Ascending aorta (tissue), 2 donors: ENCODE measurements at places on chromosomes 3 and 15.
A peak's percentile ranks its signal among the peaks of the same experiment; 100 is the strongest.

- no peak for DNase-seq
Observed at GRCh38 chr3:194967151-194968117, 281.8 kb downstream of the FAM43A start.

DNA sequence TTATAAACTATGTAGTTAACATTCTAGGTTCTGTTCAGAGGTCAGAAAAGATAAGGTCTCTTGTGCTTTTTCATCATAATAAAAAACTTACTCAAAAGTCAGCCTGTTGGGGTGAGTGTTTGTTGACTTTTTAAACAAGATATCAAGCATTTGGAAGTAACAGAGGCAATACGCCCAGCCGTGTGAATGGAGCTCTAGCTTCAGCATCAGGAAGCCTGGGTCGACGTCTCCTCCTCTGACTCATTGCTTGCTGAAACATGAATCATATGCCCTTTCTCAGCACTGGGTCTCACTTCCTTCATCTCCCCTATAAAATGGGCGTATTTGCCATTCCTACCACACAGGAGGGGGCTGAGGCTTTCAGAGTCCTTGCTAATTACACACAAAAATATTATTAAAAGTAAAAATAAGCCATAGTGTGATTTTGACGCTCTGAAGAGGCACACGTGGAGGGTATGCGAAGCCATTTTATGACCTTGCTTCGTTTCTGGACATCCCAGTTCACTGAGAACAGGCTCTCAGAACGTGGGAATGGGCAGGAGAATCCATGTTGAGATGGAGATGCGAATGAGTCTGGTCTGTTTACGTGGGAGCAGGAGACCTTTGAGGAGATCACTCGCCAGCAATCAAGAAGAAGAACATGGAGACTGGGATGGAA lies 220.8 kb upstream of the TPRG1 start:
- peak; percentile 82 for DNase-seq

GRCh38 chr15:44554934-44555723 lies 18.2 kb downstream of the EIF3J start:
- no peak for DNase-seq

DNA sequence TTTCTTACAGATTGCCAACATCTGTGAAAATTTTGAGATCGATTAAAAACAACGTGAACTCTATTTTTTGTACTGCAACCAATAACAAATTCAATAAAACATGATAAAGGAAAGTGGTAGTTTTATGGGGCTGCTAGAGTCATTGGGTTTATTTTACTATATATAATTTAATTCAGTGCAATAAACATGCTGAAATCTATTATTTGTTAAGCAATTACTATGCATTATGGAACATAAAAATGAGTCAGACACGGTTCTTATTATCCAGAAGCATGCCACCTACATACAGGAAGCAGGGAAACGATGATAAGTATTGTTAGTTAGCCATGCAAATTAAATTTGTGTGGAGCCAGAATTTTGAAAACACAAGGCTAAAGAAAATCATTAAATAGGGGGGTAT lies 27.2 kb downstream of the NPHP3 start:
- no peak for DNase-seq

DNA sequence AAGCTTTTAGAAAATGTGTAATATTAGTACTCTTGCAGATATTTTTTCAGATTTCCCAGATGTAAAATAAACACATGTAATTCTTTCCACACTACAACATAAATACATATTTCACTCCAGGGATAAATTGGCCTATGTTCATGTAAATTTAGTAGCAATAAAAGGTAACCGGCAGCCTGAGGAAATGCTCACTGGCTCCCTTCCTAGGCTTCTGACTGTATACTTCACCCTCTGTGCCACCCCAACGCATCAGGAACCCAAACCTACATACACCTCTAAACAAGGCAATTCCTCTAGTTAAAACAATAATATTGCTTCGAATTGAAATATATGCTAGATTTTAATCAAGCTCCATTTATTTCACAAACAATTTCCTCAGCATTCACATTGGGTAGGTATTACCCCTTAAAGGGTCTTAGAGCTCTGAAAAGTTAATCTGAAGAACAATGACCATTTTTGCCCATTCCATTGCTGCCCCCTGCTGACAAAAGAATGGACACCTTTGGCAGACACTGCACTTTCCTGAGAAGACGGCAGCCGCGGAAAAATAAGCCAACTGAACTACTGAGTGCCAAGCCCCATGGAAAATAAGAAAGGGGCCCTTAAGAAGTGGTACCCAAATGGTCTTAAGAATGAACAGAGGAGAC lies 212.5 kb downstream of the OSBPL10 start:
- DNase-seq: peak; percentile 69

- no peak for DNase-seq
Observed at GRCh38 chr3:140073278-140074045, 138.5 kb downstream of the CLSTN2 start.

DNA sequence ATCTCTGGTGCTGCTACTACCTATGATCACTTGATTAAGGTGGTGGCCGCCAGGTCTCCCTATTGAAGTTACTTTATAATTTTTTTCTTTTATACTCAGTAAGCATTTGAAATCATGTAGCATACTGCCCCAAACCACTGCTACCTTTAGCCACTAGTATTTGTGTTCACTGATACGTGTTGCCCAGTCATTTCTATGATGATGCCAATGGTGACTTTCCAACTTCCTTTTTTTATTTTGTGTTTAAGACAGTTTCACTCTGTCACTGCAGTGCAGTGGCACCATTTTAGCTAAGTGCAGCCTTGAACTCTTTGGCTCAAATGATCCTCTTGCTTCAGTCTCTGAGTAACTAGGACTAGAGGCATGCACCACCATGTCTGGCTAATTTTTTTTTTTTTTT lies 598.2 kb downstream of the NAALADL2 start:
- no peak for DNase-seq

GRCh38 chr3:124202754-124203153 lies 210.8 kb upstream of the ROPN1 start:
- DNase-seq: no peak

DNA sequence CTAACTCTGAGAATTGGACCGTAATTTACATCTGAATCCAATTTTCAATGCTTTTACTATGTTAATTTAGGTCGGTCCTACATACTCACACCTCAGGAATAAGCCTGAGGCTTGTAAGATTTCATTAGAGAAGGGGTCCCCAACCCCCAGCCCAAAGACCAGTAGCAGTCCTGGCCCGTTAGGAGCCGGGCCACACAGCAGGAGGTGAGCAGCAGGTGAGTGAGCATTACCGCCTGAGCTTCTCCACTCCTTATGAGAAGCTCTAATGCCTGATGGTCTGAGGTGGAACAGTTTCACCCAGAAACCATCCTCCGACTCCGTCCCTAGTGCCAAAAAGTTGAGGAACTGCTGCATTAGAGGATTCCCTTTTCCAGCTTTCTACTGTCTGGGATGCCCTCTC lies 757.3 kb downstream of the SI start:
- DNase-seq: no peak

DNA sequence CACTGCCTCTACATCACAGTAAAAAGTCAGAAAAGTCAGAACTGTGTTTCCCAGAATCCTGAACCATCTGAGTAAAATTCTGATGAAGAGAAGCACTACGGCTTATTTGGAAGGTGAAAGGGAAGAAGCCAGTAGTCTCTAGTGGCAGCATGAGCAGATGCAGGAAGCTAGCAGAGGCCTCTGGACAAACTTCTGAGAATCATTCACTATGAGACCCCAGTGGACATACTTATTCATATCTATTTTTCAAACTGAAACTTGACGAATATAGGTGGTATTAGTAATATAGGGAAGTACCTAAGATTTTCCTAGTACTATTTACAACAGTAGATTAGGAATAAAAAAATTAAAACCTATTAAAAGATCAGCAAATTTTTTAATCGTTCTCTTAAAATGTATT lies 272.8 kb upstream of the TTC14 start:
- DNase-seq: no peak

- DNase-seq: no peak
Observed at GRCh38 chr3:27661797-27662196, 60.3 kb downstream of the EOMES start.

GRCh38 chr3:182244222-182244971 lies 532.7 kb downstream of the SOX2 start:
- DNase-seq: no peak

DNA sequence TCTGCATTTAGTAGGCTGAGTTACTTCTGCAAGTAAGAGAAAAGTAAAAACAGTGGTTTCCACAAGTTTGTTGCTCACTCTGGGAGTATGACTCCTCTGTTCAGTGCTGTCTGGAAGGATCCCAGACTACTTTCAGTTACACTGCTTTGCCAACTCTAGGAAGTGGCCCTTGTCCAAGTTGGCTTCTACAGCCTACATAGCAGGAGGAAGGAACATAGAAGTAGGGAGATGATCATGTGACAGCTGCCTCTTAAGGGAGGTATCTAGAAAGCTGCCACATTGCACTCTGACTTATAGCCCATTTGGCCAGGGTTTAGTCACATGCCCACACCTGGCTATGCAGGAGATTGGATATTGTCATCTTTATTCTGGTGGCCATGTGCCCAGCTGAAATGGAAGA lies 298.1 kb downstream of the NSUN3 start:
- DNase-seq: no peak

GRCh38 chr3:73405853-73406252 lies 218.9 kb downstream of the PDZRN3 start:
- no peak for DNase-seq

- DNase-seq: no peak
Observed at GRCh38 chr3:29581311-29581710, 300.4 kb downstream of the RBMS3 start.

- DNase-seq: no peak
Observed at GRCh38 chr3:58629629-58630028, 36.9 kb downstream of the FAM3D start.

GRCh38 chr3:24929521-24929920 lies 434.9 kb upstream of the THRB start:
- no peak for DNase-seq

GRCh38 chr3:133930341-133930933 lies 34.8 kb upstream of the RAB6B start:
- no peak for DNase-seq

GRCh38 chr3:11045536-11045935 lies 53.0 kb downstream of the SLC6A1 start:
- no peak for DNase-seq

GRCh38 chr15:30859091-30859874 lies 44.4 kb upstream of the FAN1 start:
- DNase-seq: no peak

DNA sequence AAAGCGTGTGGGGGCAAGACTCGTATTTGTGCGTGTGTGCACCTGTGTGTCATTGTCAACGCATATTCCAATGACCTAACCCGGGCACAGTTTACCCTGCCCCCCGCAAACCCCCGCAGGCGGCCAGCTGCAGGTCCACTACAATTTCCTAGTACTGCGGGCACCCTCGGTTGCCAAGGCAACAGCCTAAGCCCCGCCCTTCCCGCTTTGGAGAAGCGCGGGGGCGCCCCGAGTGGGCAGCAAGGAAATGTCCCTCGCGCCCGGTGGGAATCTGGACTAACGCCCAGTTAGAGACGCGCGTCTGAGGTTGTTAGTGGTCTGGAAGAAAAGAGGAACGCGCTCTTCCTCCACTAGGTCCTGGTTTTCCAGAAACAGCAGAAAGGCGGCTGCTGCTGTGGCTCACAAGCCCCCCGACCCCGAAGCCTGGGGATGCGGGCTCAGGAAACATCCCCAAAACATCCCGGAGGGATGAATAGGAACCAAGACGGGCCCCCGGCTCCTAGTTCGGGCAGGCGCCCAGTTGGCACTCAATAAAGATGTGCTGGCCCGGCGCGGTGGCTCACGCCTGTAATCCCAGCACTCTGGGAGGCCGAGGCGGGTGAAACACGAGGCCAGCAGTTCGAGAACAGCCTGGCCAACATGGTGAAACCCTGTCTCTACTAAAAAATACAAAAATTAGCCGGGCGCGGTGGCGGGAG lies 1.1 kb downstream of the ABHD14A start:
- no peak for DNase-seq

- no peak for DNase-seq
Observed at GRCh38 chr3:46455231-46456115, 9.2 kb downstream of the LTF start.

DNA sequence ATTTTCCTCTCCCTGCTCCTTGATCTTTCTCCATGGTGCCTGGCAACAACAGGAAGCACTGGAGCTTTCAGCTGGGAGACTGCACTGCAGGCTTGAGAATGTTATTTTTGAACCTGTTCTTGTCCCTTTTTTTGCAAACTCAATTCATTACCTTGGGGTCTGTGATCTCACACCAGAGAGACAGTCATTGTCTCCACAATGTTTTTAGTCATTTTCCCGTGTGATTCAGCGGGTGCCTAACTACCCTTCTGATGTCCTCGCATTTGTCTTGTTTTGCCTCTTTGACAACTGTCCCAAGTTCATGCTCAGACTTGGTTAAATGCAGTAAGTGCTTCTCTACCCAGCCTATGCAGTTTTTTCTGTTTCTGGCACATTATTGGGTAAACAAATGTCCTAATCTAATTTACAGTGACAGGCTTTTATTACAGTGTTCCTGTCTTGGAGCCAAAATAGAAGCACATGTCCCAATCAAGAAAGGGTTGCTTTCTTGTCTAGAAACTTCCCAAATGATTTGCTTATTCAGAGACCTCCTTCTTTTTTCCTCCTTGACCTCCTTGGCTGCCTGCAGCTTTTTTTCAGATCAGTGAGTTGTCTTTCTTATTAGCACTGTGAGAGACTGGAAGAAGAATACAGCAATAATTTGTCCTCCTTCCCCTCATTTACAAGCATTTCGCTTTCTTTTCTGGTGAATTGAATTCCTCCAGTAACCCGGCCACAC lies 162.4 kb downstream of the NSUN3 start:
- DNase-seq: no peak

DNA sequence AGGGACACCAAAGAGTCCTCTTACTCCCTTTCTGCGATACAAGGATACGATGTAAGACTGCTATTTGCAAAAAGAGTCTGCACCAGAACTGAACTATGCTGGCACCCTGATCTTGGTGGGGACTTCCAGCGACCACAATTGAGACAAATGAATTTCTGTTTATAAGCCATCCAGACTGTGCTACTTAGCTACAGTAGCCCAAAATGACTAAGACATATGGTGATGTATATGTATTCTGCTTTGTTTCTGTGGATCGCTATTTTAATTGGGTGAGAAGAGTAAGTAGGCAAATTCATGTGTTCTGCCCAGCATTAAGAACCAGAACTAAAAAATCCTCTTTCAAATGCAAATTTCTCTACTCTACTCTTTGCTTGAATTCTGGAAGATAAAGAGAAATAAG lies 720.9 kb downstream of the DIPK2A start:
- no peak for DNase-seq
